Stimulated activated CD4-positive, alpha-beta T cell treated with anti-CD3 and anti-CD28 coated beads, Interleukin-15, amount 100 ng/mL, for 24 hours (primary cell): ENCODE measurements at places on chromosomes 1 and 21.

- no peak for DNase-seq
These were observed 6.1 kb upstream of the AIRE start for GRCh38 chr21:44279354-44280260.

- DNase-seq: no peak
These were observed 45.4 kb downstream of the KCND3 start for GRCh38 chr1:111943846-111944749.

GRCh38 chr1:40753142-40753882 lies 30.3 kb upstream of the KCNQ4 start:
- DNase-seq: no peak

- no peak for DNase-seq
These were observed 8.7 kb downstream of the NFASC start for GRCh38 chr1:204879351-204879750.

- DNase-seq: no peak
These were observed 49.5 kb upstream of the CD46 start for GRCh38 chr1:207702317-207702716.

DNA sequence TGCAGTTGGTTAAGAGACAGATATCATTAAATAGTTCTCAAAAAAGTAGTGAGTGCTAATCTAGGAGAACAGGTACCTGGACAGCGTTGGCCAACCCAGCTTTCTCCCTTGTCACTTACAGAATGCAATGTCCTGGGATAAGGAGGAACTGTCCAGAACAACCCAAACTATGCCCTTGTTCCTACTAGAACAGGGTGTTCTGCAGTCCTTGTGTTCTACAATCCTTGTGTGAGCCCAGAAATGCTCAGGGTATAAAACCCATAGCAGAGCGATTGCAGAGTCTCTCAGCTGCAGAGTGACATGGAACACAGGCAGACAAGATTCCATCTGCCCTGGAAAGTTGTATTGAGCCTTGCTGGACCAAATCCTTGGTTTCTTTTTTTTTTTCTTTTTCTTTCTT lies 83.5 kb upstream of the VANGL1 start:
- no peak for DNase-seq

DNA sequence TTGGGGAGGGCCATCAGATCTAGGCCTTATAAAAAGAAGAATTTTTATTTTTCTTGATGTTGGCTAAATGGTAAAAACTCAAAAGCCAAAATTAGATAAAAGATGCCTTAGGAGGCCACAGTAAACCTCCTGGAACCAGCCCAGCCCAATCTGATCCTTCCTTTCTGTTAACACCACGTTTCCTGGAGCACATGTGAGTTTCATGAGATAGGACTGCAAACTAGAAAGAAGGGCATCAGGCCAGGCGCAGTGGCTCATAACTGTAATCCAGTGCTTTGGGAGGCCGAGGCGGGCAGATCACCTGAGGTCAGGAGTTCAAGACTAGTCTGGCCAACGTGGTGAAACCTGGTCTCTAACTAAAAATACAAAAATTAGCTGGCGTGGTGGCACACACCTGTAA lies 6.7 kb downstream of the HSF2BP start:
- no peak for DNase-seq

- DNase-seq: no peak
These were observed 19.8 kb downstream of the MYOG start for GRCh38 chr1:203065986-203066385.

GRCh38 chr21:32576011-32576410 lies 9.3 kb downstream of the TCP10L start:
- no peak for DNase-seq

GRCh38 chr1:93765099-93765498 lies 83.5 kb upstream of the BCAR3 start:
- no peak for DNase-seq

DNA sequence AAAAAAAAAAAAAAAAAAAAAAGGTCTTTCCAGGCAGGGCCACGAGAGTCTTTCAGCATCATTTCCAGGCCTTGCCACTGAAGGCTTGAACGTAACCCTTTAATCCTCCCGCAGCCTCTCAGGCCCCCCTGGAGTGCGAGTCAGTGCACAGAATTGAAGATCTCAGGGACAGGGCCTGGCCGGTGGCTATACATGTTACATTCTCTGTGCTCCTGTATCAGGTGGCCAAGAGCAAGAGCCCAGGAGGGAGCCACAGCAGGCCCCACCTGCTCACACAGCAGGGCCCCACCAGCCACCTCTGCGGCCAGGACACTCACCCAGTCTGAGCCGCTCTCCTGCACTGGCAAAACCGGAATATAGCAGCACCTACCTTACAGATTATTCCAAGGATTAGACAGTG lies 34.1 kb upstream of the SLC25A33 start:
- DNase-seq: no peak

DNA sequence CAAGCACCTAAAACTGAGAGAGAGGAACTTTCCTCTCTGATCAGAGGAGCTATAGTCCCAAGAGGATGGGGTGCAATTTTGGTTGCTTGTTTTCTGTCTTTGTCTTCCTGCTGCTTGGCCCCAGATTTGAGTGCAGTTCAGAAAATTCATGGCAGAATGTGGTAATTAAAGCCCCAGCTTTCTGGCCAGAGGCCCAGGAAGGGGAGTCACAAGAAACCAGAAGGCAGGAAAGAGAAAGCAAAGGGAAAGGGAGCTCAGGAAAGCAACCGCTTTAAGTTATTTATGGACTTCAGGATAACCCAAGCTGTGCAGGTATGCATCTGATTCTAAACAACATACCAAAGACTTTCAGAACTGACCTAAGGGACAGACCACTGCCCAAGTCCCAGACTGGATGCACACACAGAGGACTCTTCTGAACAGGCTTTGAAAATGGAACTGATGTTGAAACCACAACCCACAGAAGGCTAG lies 88.8 kb downstream of the ST3GAL3 start:
- no peak for DNase-seq

DNA sequence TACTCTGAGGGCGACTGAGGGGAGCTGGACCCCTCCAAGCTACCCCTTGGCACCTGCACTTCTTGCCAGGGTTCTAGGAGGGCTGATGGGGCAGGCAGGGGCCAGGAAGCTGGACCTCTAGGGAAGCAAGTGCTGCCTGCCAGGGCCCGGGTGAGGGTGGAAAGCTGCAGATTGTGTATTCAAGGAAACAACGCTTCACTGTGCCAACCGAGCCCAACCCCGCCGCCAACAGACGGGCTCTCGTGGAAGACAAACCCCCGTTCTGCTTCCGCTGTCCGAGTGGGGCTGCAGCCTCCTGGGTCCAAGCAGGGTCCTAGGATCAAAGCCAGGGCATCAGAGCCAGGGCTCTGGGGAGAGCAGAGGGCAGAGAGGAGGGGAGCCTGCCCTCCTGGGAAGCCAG lies 3.2 kb downstream of the EFHD2 start:
- DNase-seq: no peak

- peak; percentile 13 for DNase-seq
These were observed 30.4 kb downstream of the TMEM63A start for GRCh38 chr1:225851805-225852204.

DNA sequence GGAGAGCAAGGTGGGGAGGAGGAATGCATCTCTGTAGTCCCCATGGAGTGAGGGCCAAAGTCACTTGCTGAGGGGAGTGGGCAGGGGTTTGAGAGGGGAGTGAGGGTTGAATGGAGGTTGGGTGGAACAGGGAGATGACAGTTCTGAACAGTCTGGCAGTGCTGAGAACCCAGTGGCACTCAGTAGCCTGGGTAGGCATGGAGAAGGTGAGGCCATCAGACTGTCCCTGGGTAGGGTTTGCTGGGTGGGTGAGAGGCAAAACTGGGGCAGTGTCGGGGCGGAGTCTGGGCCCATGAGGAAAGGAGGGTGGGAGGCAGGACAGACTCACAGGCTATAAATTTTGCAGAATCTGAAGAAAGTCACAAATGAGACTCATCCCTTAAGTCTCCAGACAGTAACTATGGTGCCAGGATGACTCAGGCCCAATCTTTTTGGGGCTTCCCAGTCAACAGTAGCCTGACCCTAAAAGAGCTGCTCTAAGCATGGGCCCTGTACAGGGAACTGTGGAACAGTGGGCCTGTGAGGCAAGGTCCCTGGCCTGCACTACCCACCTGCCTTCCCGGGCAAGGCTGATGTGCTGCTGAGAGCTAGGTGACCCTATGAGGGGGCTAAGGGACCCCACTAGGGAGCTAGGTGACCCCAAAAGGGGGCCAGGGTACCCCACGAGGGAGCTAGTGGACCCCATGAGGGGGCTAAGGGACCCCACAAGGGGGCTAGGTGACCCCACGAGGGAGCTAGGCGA lies 51.0 kb upstream of the DMRTB1 start:
- no peak for DNase-seq

- peak; percentile 9 for DNase-seq
These were observed 31.3 kb upstream of the SLC30A10 start for GRCh38 chr1:219959540-219960203.

DNA sequence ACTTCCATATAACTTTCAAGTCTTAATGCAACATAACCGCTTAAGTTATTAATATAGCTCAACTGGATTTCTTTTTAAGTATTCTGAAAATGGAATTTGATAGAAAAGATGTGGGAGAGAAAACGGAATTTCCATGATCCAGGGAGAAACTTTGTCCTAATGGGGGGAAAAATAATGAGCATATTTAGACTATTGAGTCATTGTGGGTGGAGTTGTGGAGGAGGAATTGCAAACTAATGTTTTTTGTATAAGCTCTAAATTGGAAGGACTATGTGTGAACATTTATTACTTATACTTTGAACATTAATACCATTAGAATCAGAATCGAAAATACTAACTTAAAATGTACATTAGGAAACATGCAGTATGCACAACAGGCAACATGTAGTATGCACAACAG lies 159.9 kb upstream of the NEGR1 start:
- DNase-seq: no peak

DNA sequence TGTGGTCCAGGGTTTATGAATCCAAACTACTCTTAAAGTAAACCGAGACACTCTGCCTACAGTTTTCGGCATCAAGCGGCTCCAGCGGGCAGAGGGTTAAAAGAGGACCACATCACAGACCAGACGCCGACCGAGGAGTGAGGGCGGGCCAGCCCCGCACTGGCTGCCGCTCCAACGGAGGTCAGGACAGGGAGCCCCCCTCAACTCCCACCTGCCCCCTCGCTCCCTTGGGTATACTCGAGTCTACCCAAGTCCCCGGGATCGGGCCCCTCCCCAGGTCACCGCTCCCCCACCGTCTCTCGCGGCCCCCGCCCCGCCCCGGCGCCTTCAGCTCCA lies 312 bp downstream of the ARNT start:
- DNase-seq: no peak
